Activated CD8-positive, alpha-beta memory T cell treated with anti-CD3 and anti-CD28 coated beads for 48 hours (primary cell): ENCODE measurements at places on chromosomes 1 and 21.

DNA sequence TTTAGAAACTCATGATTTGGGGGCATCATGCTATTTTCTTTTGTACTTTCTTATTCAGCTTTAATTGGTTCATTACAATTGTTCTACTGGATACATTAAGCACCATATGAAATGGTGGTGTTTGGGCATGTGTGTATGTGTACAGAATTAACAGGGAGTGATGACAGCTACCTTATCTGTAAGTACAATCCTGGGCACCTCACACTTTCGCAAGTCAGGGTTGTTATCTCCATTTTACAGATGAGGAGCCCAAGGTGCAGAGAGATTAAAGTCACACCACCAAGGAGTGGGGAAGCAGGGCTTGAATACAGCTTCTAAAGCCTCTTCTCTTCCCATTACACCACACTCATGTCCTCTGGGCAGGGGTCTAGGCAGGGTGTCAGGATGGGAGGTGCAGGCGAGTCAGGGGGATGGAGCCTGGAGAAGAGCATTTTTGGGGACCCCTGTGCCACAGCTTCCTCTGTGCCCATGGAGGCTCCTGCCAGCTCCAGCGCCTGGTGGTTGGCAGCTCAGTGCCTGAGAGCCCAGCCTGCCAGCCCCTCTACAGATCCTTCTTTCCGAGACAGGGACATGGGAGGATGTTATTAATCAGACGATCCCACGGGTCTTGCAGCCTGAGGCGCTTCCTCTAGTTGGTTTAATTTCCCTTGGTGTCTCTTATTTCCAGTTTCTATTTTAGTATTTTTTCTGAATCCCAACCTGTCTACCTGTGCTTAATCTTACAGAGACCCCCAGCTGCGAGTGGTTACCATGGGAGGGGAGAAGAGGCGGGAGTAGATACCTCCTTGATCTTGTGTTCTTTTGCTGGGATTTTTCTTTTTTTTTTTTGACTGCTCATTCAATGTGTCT, 126.2 kb upstream of the CD34 start:
- no peak for DNase-seq

DNA sequence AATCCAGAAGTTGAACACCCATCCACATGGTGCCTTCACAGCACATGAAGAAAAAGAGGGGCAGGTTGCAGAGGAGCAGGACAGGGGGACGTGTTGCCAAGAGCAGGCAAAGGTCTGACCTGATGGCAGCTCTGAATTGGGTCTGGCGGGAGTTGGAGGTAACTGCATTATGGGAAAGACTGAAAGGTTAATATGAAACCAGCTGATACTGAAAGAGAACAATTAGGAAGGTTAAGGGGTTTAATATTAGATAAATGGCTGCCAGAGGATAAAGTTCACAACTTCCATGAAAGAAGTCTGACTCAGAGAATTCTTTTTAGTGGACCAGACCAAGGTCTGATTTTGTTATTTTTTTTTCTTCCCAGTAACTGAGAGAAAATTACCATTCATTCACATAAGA, 76.1 kb downstream of the CD58 start:
- no peak for DNase-seq

GRCh38 chr1:41483001-41483850, 1.3 kb downstream of the EDN2 start:
- no peak for DNase-seq

DNA sequence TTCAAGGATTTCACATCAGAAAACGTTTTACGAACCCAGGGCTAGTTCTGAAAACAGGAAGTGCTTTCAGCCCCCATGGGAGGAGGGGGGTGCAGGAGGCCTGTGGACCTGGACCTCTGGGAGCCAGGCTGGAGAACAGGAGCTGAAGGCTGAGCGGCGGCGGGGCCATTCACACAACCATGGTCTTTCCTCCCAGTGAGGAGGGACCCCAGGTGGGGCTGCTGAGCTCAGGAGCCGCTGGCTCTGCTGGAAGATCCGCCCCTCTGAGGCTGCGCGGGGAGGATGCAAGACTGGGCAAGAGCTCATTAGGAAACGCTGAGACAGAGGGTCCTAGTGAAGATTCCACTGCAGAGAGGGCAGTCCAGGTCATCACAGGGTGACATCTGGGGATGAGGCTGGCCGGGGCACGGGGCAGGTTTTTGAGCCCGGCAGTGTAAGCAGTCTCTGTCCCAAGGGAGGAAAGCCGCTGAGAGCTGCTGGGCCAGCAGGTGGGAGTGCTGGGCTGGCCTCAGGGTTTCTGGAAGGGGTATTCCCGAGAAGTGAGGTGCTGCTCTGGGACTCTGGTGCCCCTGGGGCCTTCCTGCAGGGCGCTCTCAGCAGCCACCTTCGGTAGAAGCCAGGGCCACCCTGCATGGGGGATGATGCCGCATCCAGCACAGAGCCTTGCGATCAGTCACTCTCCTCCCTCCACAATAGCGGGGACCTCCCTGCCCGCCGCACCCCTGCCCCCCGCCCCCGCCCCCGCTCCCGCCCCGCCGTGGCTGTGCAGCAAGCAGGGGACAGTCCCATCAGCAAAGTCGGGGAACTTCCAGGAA, 7.5 kb downstream of the MX2 start:
- DNase-seq, result no peak
